T47D (cell line): ENCODE measurements at places on chromosomes 4 and X.
A peak's percentile ranks its signal among the peaks of the same experiment; 100 is the strongest.

DNA sequence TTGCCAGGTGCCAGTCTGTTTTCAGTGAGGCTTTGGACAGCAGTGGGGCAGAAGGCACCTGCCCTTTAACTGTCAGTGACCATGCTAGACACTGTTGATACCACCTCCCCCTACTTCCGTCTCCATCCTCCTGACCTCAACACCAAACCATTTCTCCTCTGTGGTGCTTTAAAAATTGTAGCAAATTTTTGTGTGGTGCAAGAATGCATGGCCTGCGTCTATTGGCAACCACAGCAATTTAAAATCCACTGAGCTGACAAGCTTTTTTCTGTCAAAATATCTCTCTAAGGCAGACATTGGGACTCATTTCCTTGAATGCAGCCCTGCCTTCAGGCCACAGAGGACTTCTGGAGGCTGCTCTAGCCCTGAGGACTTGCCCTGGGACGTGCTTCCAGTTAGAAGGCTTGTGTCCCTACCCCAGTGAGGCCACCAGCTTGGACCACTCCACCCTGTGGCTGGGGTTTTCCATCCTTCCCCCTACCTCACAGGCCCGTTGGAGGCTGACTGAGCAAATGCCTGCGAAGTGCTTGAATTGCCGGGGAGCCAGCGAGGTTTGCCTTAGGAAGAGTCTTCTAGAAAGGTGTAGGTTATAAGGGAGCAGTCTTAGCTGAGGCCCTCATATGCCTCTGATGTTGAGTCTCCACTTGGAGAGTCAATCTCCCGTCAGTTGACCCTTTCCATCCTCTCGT, 6.9 kb downstream of the PRRG3 start:
- no peak for DNase-seq

GRCh38 chr4:169070895-169071218, 60.8 kb upstream of the CBR4 start:
- DNase-seq: peak; percentile 39

- DNase-seq: no peak
Observed at GRCh38 chr4:113040793-113041192, 8.7 kb upstream of the ANK2 start.

GRCh38 chrX:12700745-12701144, 90.5 kb upstream of the PRPS2 start:
- no peak for DNase-seq

DNA sequence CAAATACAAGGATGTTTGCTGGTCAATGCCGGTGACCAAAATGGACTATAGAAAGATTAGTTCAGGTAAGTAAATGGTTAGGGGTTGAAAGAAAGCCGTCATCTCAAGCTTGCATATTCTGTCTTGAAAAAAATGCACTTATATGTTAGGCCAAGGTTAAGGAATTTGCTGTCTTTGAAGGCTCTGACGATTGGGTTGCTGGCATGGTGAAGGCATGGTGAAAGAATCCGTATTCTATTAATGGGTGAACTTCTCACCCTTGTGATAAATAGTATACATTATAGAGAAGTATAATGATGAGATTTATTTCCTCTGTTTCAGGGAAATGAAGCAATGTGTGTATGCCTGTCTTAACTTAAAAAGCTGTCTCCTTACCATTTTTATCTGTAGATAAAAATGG, 132.6 kb downstream of the ADGRL3 start:
- no peak for DNase-seq

DNA sequence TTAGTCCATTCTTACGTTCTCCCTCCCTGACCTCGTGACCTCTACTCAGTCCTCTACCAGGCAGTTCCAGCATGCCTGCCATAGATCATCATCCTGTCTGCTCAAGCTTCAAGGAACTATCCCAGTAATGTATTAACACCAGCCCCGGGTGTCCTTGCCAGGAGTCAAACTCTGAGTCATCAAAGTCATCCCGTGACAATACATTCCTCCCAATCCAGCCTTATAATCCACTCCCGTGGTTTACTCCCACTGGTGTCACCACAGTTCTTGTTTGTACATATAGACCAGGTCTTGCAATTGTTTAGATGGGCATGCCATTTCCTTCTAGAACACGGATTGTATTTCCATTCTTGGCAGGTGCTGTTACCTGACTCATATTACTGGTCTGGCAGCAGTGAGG, 68.7 kb upstream of the TAB3 start:
- peak; percentile 82 for DNase-seq

GRCh38 chrX:54386314-54386713, 28.5 kb upstream of the WNK3 start:
- DNase-seq: no peak

DNA sequence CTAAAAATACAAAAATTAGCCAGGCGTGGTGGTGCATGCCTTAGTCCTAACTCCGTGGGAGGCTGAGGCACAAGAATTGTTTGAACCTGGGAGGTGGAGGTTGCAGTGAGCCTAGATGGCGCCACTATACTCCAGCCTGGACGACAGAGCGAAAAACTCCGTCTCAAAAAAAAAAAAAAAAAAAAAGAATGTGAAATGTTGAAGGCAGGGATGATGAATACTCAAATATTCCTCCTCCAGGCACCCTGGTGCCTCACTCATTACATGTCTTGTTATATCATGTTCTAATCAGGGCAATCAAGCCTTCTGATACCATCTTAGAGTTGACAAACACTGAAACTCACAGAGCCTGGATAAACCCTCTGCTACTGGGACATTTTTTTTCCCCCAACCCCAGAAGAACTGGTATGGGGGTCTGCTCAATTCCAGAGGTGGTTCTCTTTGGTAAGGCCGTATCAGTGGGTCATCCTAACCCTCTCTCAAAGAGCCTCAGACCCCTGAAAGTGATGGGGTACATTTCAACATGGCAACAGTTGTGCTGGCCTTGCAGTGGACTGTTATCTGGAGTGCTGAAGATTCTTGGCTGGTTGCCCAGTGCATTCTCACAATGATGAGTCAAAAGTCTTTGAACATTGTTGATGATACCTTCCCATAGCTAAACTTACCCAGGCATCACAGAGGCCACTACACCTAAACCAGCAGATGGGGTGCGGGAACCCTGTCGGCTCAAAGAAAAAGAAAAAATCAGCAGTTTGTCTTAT, 2.4 kb upstream of the SH3KBP1 start:
- no peak for DNase-seq

DNA sequence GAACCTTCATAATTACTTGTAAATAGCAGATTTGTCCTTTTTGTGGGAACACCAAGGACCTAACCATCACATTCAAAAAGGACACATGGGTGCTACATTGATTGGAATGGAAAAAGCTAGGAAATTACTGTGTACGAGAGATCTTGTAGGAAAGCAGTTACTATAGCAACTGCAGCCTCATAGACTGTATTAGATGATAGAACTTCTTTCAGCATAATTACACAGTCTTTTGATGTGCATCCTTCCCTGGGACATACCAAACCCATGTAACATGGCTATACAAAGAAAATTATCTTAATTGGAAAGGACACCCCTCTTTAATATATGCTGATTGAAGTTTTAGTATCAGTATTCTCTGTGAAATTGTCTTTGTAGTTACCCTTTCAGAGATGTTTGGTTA, 130.7 kb upstream of the CTSO start:
- no peak for DNase-seq

- no peak for DNase-seq
Observed at GRCh38 chrX:49919617-49920016, 2.8 kb upstream of the CLCN5 start.

DNA sequence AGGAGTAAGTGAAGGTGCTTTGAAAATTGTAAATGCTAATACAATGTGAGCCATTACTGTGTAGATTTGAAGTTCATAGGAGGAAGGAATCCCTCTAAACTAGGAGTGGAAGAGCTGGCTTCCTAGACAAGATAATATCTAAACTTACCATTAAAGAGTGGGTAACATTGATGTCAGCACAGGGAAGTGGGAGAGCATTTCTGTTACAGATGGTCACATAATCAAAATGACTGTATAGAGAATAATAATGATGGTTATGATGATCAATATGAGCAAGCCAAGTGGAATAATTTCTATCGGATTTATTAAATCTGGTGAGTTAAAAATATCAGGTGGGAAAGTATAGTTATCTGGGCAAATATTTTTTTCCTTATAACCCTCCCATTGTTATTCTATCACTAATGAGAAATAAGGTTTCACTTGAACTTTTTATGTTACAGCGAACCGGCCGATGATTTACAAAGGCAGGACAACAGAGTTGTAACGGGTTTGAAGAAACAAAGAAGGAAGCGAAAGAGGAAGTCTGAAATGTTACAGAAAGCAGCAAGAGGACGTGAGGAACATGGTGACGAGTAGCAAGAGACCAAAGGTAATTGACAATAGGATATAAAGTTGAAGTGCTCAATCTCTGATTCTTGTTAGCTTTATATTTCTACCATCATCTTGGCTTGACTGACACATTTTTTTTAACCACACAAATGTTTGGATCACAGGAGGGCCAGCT, 43.5 kb downstream of the FMR1NB start:
- no peak for DNase-seq

DNA sequence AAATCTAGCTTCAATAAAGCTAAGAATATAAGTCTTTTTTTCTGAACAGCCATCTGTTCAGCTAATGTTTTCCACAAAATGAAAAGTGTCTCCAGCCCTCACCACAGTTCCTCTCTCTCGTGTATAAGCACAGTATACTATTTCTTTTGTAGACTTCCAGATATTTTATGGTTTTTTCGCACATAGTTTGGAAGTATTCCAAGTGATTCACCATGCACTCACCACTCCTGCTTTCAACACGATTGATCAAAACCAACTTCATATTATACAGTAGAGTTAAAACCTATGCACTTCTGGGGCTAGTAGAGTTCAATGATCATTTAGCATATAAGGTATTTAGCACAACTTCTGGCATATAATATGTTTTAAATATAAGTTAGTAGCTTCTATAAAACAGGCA, 105.8 kb upstream of the DCAF12L1 start:
- no peak for DNase-seq

- DNase-seq: no peak
Observed at GRCh38 chrX:1419545-1420355, 27.8 kb upstream of the SLC25A6 start.

GRCh38 chr4:152537881-152538280, 2.0 kb upstream of the FBXW7 start:
- DNase-seq: no peak

DNA sequence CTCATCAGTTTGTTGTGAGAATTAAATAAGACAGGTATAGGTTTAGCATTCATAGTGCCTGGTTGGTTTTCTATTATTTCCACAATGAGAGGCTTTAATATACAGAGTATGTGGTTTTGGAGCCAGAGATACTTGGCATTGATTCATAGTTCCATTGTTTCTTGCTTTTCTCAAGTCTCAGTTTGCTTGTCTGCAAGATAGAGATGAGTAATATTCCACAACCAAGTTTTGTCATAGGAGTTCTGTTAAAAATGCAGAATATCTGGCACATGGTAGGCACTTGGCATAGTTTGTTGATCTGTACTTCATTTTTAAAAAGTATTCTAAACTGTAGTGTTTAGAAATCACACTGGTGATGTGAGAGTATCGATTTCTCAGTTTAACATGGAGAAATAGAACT, 37.5 kb upstream of the EDA2R start:
- no peak for DNase-seq

GRCh38 chrX:131187206-131187605, 101.9 kb downstream of the IGSF1 start:
- DNase-seq: no peak

DNA sequence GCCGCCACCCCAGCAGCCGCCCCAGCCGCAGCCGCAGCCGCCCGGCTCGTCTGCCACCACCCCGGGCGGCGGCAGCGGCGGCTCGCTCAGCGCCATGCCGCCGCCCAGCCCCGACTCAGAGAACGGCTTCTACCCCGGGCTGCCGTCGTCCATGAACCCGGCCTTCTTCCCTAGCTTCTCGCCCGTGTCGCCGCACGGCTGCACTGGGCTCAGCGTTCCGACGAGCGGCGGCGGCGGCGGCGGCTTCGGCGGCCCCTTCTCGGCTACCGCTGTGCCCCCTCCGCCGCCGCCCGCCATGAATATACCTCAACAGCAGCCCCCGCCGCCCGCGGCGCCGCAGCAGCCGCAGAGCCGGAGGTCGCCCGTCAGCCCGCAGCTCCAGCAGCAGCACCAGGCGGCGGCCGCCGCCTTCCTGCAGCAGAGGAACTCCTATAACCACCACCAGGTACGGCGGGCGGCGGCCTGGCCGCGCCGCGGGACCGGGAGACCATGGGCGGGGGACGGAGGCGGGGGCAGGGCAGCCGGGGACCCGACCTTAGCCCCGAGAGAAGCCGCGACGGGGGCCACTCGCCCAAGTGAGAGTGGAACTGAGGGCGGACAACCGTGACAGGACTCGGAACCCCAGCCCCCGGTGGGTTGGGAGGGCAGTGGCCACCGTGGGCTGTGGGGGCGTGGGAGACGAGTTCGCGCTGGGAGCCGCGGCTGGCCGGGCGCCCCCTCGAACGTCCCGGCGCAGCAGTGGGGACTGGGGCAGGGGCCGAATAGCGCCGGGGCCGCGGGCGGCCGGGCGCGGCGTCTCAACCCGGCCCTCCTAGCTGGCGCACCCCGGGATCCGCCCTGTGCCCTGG, 1.8 kb downstream of the CPEB2 start:
- DNase-seq: peak; percentile 6

- no peak for DNase-seq
Observed at GRCh38 chr4:1851575-1852410, 4.2 kb downstream of the LETM1 start.

GRCh38 chr4:133866328-133866699, 335.3 kb downstream of the PABPC4L start:
- no peak for DNase-seq

DNA sequence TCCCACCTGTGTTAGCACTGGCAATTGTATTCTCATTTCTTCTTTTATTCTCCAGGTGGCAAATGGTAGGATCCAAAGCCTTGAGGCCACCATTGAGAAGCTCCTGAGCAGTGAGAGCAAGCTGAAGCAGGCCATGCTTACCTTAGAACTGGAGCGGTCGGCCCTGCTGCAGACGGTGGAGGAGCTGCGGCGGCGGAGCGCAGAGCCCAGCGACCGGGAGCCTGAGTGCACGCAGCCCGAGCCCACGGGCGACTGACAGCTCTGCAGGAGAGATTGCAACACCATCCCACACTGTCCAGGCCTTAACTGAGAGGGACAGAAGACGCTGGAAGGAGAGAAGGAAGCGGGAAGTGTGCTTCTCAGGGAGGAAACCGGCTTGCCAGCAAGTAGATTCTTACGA, 176.9 kb downstream of the PTTG2 start:
- DNase-seq: no peak

DNA sequence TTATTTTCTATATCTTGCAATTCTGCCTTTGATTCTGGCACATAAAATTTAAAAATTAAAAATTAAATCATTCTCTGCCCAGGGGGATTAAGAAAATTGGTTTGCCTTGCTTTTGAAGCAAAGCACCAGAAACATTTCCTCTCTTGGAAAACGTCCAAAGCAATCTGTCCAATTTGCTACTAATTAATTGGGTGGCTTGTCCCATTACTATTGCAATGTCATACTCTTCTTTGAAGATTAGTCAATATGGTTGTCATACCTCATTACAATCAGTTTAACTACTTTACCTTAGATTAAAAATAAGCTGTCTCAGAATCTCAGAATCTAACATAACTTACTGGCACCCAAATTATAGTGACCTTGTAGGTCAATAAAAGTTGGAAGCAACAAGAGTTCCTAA, 208.8 kb downstream of the TMA16 start:
- no peak for DNase-seq
